ENCODE measurements at places on chromosomes 7 and 10.
A peak's percentile ranks its signal among the peaks of the same experiment; 100 is the strongest.

GRCh38 chr7:99109108-99110051 lies 34.5 kb downstream of the SMURF1 start:
- no peaks in the 10 kb centered on the region for H3K27me3 ChIP-seq
- H3K4me1 ChIP-seq, result peaks cover 29% of the 10 kb centered on the region
- H3K27ac ChIP-seq, result no peak overlapping the region
- DNase-seq, result no peak

DNA sequence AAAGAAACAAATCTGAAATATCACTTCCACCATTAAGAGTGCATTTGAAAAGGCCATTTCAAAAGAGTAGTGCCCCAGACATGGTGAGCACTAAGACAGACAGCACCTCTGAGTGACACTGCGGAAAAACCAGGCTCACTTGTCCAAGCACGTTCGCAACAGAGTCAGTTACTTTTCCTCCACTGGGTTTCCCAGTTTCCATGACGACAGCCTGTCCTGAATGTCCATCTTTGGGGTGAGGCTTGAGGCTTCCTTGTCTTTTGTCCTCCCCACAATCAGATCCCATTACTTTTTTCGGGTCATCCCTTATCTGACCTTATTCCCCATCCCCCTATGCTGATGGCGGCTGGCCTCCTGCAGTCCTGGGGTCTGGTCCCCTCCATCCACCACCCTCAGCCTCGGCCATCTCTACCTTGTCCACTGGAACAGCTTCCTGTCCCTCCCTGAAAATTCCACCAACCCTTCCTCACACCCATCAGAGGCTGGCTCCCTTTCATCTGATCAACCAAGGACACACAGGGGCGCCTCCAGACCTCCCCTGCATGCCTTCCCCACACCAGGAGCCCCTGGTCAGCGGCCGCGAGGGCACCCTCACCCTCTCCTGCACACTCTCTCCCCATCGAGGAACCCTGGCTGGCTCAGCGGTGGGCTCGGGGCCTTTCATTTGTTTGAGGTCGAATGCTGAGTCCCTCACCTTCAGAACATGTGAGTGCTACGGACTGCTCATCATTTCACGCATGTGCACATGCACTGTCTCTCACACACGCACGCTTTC lies 363.6 kb downstream of the DNAJB6 start:
- peaks cover 7% of the 10 kb centered on the region for H3K4me1 ChIP-seq
- peaks cover 49% of the 10 kb centered on the region for H3K27me3 ChIP-seq
- H3K27ac ChIP-seq, result peak overlapping the region; percentile 53
- DNase-seq, result no peak
- H3K36me3 ChIP-seq, result no peaks in the 10 kb centered on the region

- DNase-seq, result no peak
- no peak overlapping the region for H3K27ac ChIP-seq
- H3K36me3 ChIP-seq, result no peaks in the 10 kb centered on the region
- peaks cover 43% of the 10 kb centered on the region for H3K27me3 ChIP-seq
These were observed 1.5 kb upstream of the CFAP46 start for GRCh38 chr10:132943791-132944404.

DNA sequence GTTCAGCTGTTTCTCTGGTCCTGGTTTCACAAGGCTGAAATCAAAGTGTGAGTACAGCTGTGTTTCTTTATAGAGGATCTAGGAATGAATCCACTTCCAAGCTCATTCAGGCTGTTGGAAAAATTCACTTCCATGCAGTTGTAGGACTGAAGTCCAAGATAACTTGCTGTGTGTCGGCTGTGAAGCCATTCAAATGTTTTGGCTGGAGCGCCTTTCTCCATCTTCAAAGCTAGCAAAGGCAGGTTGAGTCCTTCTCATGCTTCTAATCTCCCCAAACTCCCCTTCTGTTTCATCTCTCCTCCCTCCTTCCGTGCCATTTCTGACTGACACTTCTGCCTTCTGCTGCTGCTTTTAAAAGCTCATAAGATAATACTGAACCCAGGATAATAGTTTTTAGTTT lies 1195.4 kb upstream of the LRRN3 start:
- H3K4me1 ChIP-seq, result no peaks in the 10 kb centered on the region
- H3K4me3 ChIP-seq, result no peak overlapping the region
- H3K27ac ChIP-seq, result no peak overlapping the region
- H3K27me3 ChIP-seq, result no peaks in the 10 kb centered on the region

DNA sequence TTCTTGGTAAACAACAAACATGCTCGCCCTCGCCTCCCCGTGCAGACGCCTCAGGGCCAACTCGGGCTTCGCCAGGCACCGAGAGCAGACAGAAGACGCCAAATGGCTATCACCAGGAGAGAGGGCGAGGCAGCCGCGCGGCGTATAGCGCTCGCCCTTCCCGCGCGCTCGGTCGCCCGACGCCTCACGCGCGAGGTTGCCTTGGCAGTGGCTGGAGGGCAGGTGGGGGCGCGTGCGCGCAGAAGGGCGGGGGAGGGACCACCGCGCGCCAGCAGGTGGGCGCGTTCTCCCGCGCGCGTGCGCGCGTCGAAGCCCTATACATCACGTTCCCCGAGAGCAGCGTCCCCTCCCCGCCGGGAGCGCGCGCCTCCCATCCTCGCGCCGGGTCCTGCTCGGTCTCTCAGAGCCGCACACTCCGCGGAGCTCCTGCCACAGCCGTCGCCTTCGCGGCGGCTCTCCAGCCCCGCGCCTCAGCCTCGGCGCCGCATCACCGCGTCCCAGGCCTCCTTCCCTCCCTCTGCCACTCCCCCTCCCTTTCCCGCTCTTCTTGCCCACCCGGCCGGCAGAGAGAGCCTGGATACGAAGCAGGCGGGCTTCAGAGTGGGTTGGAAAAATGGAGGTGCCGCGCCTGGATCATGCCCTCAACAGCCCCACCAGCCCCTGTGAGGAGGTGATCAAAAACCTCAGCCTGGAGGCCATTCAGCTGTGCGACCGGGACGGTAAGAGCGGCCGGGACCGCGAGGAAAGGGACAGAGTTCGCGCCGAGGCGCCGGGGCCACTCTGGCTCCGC lies at the start of gene PHYHIPL:
PHYHIPL (plus strand) TSS at position 403 of the 790 bp plus-strand sequence; CDS start at position 614, 211 bp downstream.
- peaks cover 12% of the 10 kb centered on the region for H3K4me1 ChIP-seq
- no peaks in the 10 kb centered on the region for H3K36me3 ChIP-seq
- DNase-seq, result peak; percentile 64
- no peak within 1 kb of the TSS for H3K27ac ChIP-seq
- H3K27me3 ChIP-seq, result peaks cover 69% of the 10 kb centered on the region
- peak within 1 kb of the TSS; percentile 90 for H3K4me3 ChIP-seq

DNA sequence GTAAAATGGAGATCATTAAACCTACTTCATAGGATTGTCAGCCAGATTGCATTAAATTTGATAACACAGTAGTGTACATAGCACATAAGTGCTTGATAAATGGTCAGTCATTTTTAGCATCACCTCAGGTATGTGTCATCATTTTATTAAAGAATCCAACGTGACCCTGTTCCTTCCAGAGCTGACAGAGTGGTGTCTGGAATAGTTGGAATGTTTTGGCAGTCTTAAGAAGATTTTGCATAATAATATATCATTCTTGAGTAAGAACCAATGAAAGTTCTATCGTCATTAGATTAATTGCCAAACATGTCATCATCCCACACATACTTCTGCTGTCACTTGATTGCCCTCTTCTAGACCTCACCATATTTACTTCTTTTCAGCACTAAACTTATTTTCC lies 451.4 kb upstream of the POM121L12 start:
- no peak for DNase-seq
- H3K4me3 ChIP-seq, result no peak overlapping the region
- H3K27ac ChIP-seq, result no peak overlapping the region
- H3K27me3 ChIP-seq, result no peaks in the 10 kb centered on the region
- peaks cover 5% of the 10 kb centered on the region for H3K4me1 ChIP-seq

GRCh38 chr10:34667177-34667576 lies 147.9 kb downstream of the PARD3 start:
- peak overlapping the region; percentile 64 for H3K27ac ChIP-seq
- no peak overlapping the region for H3K4me3 ChIP-seq
- no peaks in the 10 kb centered on the region for H3K36me3 ChIP-seq
- DNase-seq, result no peak

- no peak overlapping the region for H3K4me3 ChIP-seq
- no peaks in the 10 kb centered on the region for H3K4me1 ChIP-seq
- H3K27ac ChIP-seq, result no peak overlapping the region
- peaks cover 6% of the 10 kb centered on the region for H3K36me3 ChIP-seq
- no peak for DNase-seq
- H3K27me3 ChIP-seq, result no peaks in the 10 kb centered on the region
These were observed 30.8 kb upstream of the NRP1 start for GRCh38 chr10:33365301-33365700.

DNA sequence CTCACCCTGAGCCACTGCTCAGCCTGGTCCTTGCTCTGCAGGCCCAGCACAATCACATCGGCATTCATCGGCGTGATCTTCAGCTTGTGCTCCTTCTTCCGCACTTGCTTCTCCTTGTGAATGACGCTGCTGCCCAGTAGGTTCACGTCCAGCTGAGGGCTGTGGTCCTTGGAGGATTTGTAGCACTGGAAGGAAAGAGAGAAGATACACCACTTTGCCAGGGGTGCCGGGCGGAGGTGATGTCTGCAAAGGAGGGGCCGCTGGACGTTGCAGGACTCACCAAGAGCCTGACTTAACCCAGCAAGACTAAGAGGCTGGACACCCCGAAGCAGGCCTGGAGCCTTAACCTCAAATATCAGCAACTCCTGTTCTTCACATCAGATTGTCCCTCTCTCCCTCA lies 74.8 kb downstream of the VWA2 start:
- H3K4me1 ChIP-seq, result peaks cover 21% of the 10 kb centered on the region
- DNase-seq, result no peak
- H3K27ac ChIP-seq, result peak overlapping the region; percentile 45

GRCh38 chr7:110187877-110188554 lies 902.9 kb upstream of the LRRN3 start:
- no peak overlapping the region for H3K27ac ChIP-seq
- no peak overlapping the region for H3K4me3 ChIP-seq

GRCh38 chr7:46557295-46557711 lies 636.2 kb upstream of the IGFBP3 start:
- H3K4me3 ChIP-seq, result no peak overlapping the region
- H3K27ac ChIP-seq, result peak overlapping the region; percentile 70
- H3K27me3 ChIP-seq, result peaks cover 6% of the 10 kb centered on the region

DNA sequence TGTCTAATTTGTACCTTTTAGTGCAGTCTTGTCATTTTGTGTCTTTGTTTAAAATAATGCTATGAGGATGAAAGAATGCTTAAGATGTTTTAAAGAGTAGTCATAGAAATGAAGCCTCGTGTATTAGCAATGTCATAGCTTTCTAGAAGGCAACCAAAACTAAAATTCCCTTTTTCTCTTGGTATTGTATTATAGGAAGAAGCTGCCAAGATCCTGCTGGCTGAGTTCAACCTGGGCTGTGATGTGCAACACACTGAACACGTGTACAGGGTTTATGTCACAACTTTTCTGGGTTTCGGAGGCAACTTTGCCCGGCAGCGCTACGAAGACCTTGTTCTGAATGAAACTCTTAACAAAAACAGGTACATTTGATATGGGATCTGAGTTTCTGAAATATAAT lies 36.2 kb downstream of the COX15 start:
- H3K27me3 ChIP-seq, result no peaks in the 10 kb centered on the region
- H3K4me3 ChIP-seq, result no peak overlapping the region
- H3K36me3 ChIP-seq, result peaks cover 59% of the 10 kb centered on the region

DNA sequence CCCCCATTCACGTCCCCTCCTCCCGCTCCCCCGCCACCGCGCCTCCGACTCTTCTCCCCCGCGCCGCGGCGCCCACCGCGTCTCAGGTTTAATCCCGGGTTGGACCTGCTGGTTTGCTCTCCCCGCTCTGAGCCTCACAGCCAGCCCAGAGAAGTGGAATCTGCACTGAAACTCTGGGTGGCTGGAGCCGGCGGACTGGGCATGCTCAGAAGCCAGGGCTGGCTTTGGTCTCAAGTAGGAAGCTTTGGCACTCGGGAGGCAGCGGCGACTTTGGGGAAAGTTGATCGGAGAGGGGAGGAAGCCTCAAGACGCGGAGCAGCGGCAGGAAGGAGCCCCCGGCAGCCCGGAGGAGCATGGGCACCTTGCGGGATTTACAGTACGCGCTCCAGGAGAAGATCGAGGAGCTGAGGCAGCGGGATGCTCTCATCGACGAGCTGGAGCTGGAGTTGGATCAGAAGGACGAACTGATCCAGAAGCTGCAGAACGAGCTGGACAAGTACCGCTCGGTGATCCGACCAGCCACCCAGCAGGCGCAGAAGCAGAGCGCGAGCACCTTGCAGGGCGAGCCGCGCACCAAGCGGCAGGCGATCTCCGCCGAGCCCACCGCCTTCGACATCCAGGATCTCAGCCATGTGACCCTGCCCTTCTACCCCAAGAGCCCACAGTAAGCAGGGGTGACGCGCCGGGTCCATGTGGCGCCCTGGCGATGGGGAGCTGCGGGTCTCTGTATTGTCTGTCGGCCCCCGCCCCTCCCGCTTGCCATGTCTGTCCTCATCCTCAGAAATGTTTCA lies at the start of gene PRKG1:
PRKG1 (plus strand) TSS at position 250 of the 791 bp plus-strand sequence.
- no peaks in the 10 kb centered on the region for H3K36me3 ChIP-seq
- H3K4me1 ChIP-seq, result peaks cover 33% of the 10 kb centered on the region
- peak within 1 kb of the TSS; percentile 96 for H3K4me3 ChIP-seq

- H3K27me3 ChIP-seq, result peaks cover 11% of the 10 kb centered on the region
- peak; percentile 60 for DNase-seq
- H3K4me3 ChIP-seq, result no peak overlapping the region
- H3K36me3 ChIP-seq, result peaks cover 15% of the 10 kb centered on the region
- peaks cover 8% of the 10 kb centered on the region for H3K4me1 ChIP-seq
These were observed 11.7 kb downstream of the EPHB6 start for GRCh38 chr7:142866361-142867096.

DNA sequence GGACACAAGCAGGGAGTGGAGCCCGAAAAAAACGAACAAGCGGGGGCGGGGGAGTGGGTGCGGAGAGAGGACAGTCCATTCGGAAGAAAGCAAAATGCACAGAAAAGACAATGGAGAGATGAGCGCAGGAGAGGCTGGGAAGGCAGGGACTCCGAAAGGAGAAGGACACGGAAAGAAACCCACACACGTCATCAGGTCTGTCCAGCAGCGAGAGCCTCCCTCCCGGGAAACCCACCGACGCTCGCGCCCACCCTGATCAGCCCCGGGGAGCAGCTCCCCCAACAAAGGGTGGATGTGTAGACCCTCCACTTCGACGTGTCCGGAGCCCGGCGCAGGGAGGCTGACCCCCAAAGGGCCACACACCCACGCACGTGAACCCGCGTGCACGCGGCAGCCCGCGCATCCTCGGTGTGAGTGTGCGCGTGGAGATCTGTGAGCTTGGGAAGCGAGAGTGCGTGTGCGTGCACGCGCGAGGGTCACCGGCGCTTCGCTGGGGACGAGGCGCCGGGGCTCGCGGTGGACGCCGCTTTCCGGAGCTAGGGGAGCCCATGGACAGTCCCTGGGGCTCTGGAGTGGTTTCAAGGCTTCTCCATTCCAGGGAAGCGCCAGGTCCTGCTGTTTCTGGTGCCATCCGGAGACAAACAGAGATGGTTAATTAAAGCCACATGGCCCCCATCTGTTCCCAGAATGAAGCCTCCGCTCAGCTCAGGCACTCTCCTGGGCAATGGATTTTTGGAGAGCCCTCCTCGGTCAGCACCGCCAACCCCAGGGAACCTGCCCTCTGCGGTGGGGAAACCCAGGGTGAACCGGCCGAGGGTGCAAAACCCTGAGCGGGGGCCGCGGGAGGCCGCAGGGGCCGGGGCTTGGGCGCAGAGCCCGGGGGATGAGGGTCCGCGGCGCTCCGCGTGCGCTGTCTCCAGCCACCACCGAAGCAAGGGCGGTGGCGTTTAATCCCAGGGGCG lies 916 bp downstream of the LAMB1 start:
- H3K27me3 ChIP-seq, result peaks cover 47% of the 10 kb centered on the region
- H3K4me3 ChIP-seq, result peak overlapping the region; percentile 97
- H3K36me3 ChIP-seq, result peaks cover 12% of the 10 kb centered on the region
- peaks cover 43% of the 10 kb centered on the region for H3K4me1 ChIP-seq

- H3K36me3 ChIP-seq, result no peaks in the 10 kb centered on the region
- no peak overlapping the region for H3K4me3 ChIP-seq
- H3K27me3 ChIP-seq, result peaks cover 4% of the 10 kb centered on the region
- peaks cover 8% of the 10 kb centered on the region for H3K4me1 ChIP-seq
- H3K27ac ChIP-seq, result no peak overlapping the region
These were observed 29.4 kb upstream of the SGMS1 start for GRCh38 chr10:50653142-50653541.

Measured in nephron progenitor cell (in vitro differentiated cells).